ENCODE measurements at places on chromosomes 13 and 19. TPM values are rescaled to one million over a fixed set of nuclear protein-coding genes. Genes with fewer than 3 reads are reported as not detected.

Gene SLC25A15
- 35.9 TPM for total RNA-seq

Gene IL11
- total RNA-seq = not detected

Gene CBY2
- total RNA-seq = not detected

Gene MYCBP2
- 46.7 TPM for total RNA-seq

Gene CLIP3
- 1.2 TPM for total RNA-seq

Gene CCDC8
- 19.3 TPM for total RNA-seq

Gene AMER2
- not detected for total RNA-seq

Gene MIA
- total RNA-seq = 1.9 TPM

Gene NAPSA
- 1.2 TPM for total RNA-seq

Gene ZNF793
- 2.0 TPM for total RNA-seq

Gene CAPN12
- total RNA-seq = 8.8 TPM

Gene RCBTB2
- 2.7 TPM for total RNA-seq

Gene PNMA8A
- 5.1 TPM for total RNA-seq

Gene LYPD5
- 0.20 TPM for total RNA-seq

Gene NOTCH3
- 22.1 TPM for total RNA-seq

Gene TRAPPC2B
- 3.2 TPM for total RNA-seq

Gene HIF3A
- total RNA-seq = 0.71 TPM

Gene ZNF83
- total RNA-seq = 12.5 TPM

Gene CEACAM16
- 0.24 TPM for total RNA-seq

Gene SAE1
- 24.7 TPM for total RNA-seq

Gene CFAP97D2
- 3.2 TPM for total RNA-seq

Gene NTN5
- total RNA-seq = 0.25 TPM

Gene SPTBN4
- total RNA-seq = 1.3 TPM

Gene BEST2
- total RNA-seq = not detected

Data from pancreas (tissue), 10 donors.